ENCODE measurements at places on chromosomes 2 and 18. TPM values are rescaled to one million over a fixed set of nuclear protein-coding genes. Genes with fewer than 3 reads are reported as not detected.

GRCh38 chr2:39663187-39663930 lies 2.4 kb upstream of the TMEM178A start:
- DNase-seq, result no peak

DNA sequence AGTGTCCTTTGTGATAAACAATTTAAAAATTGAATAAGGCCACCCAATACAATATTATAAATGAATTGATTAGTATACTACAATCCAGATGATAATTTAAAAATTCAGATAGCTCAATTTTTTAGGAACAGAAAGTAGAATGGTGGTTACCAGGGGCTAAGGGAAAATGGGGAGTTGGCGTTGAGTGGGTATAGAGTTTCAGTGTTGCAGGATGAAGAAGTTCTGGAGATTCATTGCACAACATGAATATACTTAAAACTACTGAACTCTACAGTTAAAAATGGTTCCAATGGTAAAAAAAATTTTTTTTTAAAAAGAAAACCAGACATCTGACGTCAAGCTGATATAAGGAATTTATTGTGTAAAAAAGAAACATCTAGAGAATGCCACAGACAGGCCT lies 20.9 kb downstream of the SLC39A6 start:
- no peak for DNase-seq

The CAPN10 gene
- 28.1 TPM for polyA plus RNA-seq

The ACKR3 gene
- not detected for polyA plus RNA-seq

- no peak for DNase-seq
Observed at GRCh38 chr2:152462120-152462519, 127.1 kb downstream of the FMNL2 start.

The ONECUT2 gene
- polyA plus RNA-seq, result 0.10 TPM

The FZD7 gene
- 16.1 TPM for polyA plus RNA-seq

GRCh38 chr18:34120294-34120693 lies 104.4 kb downstream of the NOL4 start:
- no peak for DNase-seq

GRCh38 chr18:36160959-36161371 lies 26.3 kb upstream of the MOCOS start:
- no peak for DNase-seq
